Stimulated activated CD4-positive, alpha-beta T cell treated with anti-CD3 and anti-CD28 coated beads, Interleukin-12 subunit alpha, Interleukin-12 subunit beta, amount 100 ng/mL, for 4 hours (primary cell): ENCODE measurements at places on chromosomes 3 and 15.

DNA sequence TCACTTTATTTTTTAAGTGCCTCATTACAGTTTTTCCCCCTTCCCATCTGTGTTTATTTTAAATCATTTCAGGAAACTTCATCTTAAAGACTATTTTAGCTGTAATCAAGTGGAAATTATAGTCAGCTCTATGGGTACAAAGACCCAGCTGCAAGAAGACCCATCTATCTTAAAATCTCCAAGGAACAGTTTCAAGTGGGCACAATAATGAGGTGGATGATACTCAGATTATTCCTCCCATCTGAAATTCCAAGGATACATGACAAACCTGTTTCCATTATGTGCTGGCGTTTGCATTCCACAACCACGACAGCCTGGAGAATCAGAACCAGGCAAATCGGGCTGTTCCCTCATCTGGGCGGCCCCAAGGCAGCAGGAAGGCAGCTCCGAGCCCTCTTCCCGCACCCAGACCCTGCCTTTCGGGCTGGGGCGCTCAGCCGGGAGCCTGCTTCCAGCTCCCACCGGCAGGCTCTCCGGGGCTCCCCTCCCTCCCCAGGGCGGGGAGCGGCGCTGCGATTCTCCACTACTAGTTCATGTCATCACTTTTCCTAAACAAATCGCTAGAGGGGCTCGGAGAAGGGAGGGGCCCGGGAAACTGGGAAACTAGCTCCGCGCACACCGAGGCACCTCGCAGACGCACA is at the start of gene MGLL:
Gene MGLL, minus strand, starts transcription at position 475 of the 641 bp plus-strand sequence. Its CDS starts 197 bp downstream, at position 278.
- DNase-seq = no peak

DNA sequence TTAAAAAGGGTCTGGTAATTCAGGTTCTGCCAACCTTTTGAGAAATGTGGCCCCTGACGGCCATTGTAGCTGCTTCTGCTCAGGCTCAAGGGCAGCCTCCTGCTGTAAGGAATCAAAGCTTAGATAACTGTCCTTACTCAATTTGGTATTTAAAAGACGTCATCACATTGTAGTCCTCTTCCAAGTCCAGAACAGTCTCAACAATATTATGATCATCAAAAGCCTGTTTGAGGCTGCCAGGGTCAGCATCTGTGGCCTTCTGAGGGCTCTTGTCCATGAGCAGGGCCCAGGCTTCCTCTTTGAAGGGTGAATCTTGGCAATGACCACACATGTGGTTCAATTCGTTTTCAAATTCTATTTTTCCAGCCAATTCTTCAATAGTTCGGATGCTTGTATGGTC is 6.0 kb downstream of the C3orf62 start:
- DNase-seq = no peak

DNA sequence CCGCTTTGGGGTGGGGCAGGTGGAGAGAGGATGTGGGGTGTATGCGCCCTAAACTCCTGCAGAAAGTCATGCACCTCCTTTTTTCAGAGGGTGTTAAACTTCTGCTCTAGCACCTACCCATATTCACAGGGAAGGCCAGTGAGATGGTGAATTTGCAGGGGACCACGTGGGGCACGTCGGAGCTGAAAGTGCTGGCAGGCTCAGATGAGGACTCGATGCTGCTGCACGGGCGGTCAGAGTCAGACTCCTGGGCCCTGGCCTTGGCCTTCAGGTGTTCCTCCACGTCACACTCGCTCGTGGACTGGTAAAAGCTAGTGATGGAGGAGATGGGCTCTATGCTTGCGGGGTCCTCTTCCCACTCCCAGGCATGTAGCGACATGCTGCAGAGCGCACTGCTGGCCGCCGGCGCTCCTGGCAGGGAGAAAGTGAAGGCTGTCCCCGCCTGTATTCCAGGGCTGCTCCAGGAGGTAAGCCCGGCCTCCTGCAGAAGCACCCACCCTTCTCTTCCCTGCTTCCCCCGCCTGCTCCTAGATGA is 883 bp downstream of the CFAP92 start:
- DNase-seq = no peak

- DNase-seq = no peak
These were observed 321.8 kb downstream of the ULK4 start for GRCh38 chr3:41640076-41640475.

- DNase-seq = no peak
These were observed 190.7 kb upstream of the CNTN6 start for GRCh38 chr3:901953-902778.

DNA sequence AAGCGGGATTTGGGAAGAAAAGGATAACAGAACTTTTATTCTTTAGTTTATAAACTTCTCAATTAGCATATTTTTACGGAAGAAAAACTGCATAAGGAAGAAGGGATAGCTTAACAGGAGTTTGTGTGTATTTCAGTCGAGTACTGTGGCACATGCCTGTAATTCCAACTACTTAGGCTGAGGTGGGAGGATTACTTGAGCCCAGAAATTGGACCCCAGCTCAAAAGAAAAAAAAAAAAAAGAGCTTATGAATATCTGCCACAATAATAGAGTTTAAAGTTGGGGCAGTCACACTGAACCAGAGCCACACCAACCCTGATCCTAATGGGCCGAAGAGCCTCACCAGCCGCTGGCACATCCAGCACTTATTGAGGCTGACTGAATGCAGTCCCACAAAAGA is 31.1 kb downstream of the CHAC1 start:
- DNase-seq = no peak

DNA sequence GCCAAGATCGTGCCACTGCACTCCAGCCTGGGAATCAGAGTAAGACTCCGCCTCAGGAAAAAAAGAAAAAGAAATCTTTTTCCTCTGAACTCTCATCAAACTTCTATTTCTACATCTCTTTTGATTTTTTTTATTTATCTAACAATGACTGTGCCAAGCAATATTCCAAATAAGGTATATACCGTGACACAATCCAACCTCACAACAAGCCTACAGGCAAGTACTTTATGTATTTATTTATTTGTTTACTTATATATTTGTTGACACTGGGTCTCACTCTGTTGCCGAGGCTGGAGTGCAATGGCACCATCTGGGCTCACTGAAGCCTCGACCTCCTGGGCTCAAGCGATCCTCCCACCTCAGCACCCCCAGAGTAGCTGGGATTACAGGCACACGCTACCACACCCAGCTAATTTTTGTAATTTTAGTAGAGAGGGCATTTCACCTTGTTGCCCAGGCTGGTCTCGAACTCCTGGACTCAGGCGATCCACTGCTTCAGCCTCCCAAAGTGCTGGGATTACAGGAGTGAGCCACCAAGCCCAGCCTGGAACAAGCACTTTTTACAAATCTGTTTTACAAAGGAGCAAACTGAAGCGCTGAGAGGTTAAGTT is 94.9 kb upstream of the CHD2 start:
- no peak for DNase-seq

DNA sequence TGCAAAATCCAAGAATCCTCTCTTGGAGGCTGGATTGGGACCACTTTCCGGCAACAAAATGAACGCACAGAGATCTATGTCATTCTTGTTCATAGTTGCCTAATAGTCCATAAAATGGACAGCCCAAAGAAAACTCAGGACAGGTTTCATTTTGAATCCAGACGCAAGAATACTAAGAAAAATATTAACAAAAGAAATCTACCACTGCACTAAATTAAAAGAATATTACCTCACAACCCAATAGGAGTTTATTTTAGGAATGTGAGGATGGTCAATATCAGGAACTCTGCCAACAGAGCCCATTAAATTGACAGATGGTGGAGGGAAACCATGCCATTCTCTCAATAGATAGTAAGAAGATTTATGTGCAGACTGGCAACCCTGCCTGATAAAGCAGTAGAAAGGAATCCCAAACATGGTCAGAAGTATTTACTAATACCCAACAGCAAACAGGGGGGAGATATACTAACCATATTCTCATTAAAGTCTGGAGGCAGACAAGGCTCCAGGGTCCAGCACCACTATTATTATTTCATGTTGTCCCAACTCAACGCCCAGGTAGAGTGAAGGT is 127.6 kb downstream of the SMAD6 start:
- no peak for DNase-seq

- no peak for DNase-seq
These were observed 100.2 kb downstream of the IQSEC1 start for GRCh38 chr3:12972781-12973702.

GRCh38 chr3:43867436-43868072 is 176.8 kb downstream of the ABHD5 start:
- DNase-seq = no peak

DNA sequence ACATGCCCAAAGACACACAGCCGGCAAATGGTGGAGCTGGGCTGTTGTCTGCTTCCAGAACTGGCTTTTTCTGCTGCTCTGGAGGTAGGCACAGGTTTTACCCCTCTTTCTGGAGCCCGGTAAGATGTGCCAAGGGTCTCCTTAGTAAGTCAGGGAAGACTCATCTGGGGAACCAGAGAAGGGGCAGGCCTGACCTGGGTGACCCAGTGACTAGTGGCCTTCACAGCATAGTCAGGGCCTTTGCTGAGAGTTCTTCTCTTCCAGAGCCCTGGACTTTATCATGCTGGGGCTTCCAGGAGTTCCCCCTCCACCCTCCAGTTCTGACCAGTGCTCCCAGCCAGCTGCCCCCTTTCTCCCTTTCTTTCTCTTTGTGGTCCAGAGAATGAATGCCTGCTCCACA is 3.2 kb downstream of the CD276 start:
- no peak for DNase-seq

- no peak for DNase-seq
These were observed 207.9 kb upstream of the GADL1 start for GRCh38 chr3:31102196-31102879.

- no peak for DNase-seq
These were observed 137.8 kb upstream of the MYRIP start for GRCh38 chr3:39671600-39671999.

GRCh38 chr3:17820704-17821103 is 78.3 kb upstream of the TBC1D5 start:
- no peak for DNase-seq

- no peak for DNase-seq
These were observed 7.7 kb downstream of the IGDCC4 start for GRCh38 chr15:65414841-65415621.

GRCh38 chr3:188217011-188217463 is 63.1 kb downstream of the LPP start:
- DNase-seq = no peak
